Iris pigment epithelial cell (primary cell): ENCODE measurements at places on chromosomes 16 and 17.

DNA sequence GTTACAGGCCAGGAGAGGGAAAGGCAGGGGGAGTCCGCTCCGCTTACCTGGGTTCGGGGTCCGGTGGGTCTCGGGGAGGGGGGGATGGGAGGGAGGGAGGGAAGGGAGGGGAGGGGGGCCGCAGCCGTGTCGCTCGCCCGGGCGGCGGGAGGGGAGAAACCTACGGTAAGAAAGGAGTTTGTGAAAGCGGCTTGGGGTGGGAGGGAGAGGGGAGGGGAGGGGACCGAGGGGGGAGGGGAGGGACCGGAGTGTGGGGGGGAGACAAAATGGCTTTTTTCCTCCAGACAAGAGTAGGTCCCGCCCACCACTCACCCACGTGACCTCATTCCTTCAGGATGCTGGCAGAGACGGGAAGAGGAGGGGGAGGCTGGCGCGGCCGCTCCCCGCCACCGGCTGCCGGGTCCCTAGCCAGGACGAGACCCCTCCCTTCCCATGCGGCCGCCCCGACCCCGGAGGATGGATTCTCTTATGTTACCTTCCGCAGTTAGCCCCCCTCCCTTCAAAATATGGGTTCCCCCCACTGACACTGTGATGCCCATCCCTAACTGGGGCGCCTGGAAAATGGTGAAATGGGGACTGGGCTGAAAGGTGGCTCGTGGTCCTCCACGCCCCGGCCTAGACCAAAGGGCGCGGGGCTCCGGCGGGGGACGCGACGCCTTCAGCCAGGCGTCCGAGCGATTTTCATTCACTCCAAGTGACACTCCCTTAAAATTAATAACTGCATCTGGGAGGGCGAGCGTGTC lies at the start of gene PCGF2:
Gene PCGF2, minus strand, starts transcription at position 188 of the 743 bp plus-strand sequence. CDS start 7,934 bp downstream, outside the sequence.
- DNase-seq, result peak; percentile 77

DNA sequence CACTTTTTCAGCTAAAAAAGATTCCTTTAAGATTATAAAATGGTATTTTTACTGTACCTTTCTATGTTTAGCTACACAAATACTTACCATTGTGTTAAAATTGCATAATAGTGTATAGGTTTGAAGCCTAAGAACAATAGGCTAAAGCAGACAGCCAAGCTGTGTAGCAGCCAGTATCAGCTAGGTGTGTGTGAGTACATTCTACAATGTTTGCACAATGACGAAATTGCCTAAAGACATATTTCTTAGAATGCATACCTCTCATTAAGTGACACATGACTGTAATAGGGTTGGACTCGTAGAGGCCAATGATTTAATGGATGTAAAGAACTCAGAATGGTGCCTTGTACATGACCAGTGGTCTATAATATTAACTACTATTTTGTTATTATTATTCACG lies 1.9 kb upstream of the MT1B start:
- DNase-seq, result no peak

- peak; percentile 71 for DNase-seq
Observed at GRCh38 chr17:7058831-7059447, 15.0 kb upstream of the SLC16A11 start.

DNA sequence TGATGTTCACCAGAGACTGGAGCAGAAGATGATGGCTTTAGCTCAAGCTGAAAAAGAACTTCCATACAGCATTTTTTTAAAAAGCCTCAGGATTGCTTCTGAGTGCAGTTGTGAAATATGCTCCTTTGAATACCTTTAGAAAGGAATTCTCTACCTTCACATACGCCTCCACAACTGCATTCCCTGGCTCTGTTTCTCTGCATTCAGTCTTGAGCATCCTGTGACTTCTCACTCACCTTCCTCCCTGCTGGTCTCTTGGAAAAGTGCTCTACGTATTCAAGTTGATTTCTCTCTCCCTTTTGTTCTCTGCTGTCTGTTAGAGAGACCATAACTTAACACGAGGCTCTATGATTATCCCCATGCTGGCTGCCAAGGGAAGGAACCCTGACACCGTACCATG lies 34.5 kb downstream of the HS3ST2 start:
- DNase-seq, result no peak

DNA sequence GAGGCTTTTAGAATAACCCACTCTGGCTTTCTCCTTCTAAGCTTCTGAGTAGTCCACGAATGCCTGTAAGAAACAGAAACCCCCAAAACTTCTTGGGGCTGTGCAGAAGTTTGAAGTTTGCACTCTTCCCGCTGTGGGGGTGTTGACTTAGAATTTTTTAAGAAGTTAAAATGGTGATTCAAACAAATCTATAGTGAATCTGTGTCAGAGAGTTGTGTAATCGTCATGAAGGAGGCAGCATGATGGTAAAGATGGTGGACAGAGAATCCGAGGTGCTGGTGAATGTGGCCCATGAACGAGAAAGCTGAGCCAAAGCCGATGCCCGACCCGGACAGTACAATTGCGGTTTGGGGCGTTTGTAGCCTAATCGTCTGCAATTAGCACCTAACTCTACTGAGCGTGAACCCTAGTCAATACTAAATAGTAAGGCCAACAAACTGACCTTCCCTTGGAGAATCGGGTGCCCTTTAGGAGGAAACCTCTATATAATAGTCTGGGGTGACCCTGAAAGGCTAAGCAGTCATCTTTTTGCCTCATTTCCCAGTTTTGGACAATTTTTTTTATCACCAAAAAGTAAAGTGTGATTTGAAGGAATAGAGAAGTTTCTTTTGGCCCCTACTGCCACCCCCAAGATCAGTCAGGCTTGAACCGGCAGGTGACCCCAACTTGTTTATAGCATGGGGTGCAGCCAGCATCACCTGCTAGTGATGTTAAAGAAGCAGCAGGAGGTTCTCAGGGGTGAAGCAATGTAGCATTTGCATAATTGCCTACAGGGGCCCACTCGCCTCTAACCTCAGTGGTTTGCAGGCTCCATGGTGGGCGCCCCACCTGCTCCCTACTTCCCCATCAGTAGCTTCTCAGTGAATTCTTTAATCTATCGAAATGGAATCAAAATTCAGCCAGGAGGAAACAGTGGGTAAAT lies 11.2 kb downstream of the IRF8 start:
- DNase-seq, result no peak

DNA sequence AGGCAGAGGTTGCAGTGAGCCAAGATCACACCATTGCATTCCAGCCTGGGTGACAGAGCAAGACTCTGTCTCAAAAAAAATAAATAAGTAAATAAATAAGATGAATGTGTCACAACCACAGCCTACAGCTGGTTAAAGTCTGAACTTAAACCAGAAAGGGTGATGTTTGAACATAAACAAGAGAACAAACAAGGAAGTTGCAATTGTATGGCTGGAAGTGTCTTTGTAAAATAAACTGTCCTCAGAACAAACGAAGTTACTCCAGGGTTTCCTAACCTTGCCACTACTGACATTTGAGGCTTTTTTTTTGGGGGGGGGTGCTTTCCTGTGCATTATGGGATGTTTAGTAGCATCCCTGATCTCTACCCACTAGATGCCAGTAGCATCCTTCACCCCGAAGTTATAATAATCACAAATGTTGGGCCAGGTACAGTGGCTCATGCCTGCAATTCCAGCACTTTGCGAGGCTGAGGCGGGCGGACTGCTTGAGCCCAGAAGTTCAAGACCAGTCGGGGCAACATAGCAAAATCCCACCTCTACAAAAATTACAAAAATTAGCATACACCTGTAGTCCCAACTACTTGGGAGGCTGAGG lies 119.2 kb downstream of the XYLT1 start:
- no peak for DNase-seq

- peak; percentile 85 for DNase-seq
Observed at GRCh38 chr16:3129137-3130131, 5.4 kb upstream of the ZNF213 start.

DNA sequence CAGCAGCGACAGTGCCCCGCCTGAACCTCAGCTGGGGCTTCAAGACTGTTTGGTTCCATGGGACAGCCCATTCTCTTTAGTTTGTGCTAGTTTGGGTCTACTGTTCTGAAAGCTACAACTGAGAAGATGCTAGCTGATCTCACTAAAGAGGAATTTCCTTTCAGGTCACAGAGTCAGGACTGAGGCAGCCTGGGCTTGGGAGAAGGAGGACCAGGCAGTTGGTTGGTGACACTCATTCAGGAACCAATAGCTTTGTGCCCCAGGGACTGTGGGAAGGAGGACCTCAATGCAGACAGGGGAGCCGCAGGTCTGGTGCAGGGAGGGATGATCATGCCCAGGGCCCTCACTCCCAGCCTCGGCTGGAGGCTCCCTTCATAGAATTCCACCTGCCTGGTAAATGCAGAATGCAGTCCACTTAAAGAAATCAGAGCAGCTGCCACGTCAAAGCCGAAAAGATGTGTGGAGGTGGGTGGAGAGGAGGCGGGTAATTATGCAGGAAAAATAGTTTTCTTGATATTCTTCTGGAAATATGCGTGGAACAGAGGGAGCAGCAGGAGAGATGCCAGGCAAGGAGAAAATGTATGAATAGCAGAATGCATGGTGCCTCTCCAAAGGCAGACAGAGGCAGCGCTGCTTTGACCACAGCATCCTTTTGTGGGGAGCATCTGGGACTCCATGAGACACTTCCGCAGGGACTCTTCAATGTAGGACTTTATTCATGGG lies 32.6 kb upstream of the ZFP90 start:
- no peak for DNase-seq

DNA sequence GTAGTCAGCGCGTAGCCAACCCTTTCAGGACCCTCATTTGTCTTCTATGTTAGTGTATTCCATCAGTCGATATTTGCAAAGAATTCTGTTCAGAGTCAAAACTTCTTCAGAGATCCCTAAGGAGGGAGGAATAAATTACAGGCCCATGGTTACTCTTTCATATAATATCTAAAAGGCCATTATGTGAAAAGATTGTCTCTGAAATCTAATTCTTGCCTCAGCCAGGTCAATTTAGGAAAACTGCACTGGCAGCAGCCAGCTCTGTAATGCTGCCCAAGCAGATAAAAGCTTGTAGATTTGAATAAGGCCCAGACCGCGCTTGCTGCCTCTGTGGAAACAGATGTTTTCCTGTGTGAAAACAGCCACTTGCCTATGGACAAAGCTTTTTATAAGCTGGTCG lies 379.8 kb downstream of the CNTNAP4 start:
- no peak for DNase-seq

DNA sequence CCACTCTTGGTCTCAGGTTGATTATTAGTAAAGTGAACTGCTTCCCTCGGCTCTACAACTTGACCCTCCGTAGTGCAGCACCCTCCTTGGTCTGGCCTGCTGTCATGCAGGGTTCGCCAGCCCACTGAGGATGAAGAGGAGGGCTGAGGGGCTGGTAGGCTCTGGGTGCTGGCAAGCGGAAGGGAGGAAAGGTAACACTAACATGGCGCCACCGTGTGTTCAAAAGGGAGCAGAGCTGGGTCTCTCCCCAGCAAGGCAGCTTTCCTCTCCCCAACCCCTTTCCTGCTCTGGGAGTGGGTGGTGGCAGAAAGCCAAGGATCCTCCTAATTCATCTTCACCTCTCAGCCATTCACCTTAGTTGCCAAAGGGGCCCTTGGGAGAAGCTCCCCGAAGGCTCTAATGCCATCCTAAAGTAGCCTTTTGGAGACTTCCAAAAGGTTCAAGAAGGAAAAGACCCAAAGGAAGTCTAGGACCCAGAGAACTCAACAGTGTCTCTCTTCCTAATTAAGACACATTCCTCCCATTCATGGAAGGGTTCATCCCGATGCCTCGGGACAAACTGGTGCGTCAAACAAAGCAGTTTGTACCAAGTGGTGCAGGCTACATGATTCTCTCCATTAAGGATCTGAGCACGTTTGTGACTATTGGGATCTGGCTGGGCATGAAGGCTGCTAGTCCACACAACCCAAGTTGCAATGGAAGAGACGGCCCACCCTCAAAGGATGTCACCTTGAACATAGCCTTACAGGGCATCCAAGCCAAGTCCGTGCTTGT lies 90.8 kb upstream of the TOB1 start:
- DNase-seq, result peak; percentile 52

DNA sequence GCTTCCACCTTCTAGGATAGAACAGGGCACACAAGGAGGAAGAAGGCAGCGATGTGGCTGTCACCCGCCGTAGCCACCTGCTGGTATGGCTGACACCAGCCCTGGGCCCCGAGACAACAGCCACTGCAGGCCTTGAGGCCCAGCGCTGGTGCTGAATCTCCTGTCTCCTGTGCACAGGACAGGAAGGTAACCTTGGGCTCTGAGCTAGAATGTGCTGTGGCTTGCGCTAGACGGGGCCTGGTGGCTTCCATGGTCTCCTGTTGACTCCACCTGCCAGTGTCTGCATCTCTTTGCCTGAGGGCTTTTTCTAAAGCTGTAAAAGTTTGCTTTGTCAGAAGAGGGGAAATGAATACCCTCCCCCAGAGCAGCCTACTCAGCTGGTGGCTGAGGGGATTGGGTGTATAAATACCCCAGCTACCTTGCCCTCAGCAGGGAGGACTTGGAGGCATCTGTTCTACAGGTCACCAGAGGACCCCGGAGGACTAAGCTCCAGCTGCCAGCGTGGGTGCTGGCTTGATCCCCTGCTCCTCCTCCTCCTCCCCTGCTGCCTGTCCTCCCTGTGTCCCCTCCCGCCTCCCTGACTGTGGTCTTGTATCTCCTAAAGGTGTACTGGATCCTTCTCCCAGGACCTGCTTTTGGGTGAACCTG lies 76.1 kb upstream of the SDK2 start:
- DNase-seq, result no peak

GRCh38 chr16:68659412-68660358 lies 14.6 kb downstream of the CDH3 start:
- DNase-seq, result no peak

DNA sequence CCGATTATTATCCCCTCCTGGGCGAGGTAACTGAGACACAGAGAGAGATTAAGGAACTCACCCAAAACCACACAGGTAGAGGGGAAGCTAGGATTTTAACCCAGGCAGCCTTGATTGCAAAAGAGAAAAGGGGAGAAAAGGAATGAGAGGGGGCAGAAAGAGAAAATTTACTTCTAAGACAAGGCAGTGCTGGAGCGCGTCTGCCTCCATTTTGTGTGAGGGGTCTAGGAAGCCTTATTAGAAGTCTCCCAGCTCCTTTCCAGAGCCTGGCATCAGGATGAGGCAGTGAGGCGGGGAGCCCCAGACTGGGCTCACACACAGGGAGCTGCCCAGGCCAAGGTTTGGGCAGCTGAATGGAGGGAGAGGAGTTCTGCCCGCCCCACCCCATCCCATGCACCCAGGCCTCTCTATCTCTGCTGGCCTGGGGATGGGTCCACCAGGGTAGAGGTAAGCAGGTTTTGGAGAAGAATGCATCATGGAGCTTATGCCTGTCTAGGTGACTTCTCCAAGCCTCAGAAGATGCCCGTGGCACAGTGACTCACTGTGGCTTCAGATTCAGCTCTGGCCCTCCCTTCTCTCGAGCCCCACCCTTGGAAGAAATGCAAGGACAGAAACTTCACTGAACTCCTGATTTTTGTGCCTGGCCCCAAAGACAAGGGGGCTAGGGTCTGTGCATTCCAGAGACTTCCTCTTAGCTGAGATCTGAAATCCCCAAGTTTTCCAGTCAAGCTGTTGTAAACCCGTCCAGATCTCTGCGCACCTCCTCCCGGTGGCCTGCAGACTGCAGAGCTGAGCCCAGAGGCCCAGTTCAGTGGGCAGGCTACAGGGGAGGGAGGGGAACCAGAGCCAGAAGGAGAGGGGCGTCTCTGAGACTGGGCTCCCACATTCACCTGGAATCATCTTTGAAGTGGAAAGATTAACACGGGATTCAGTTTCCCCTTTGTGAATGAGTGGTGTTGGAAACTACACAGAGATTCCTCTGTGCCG lies 95.1 kb upstream of the CDH5 start:
- no peak for DNase-seq
